ENCODE measurements at places on chromosomes 13 and 19. TPM values are rescaled to one million over a fixed set of nuclear protein-coding genes. Genes with fewer than 3 reads are reported as not detected.

- no peaks in the 10 kb centered on the region for H3K4me1 ChIP-seq
- H3K27me3 ChIP-seq: no peaks in the 10 kb centered on the region
- no peak for DNase-seq
- H3K27ac ChIP-seq: peak overlapping the region; percentile 78
- peak overlapping the region; percentile 93 for H3K4me3 ChIP-seq
Measured at GRCh38 chr19:40056505-40056904, 474 bp upstream of the ZNF780B start.

GRCh38 chr19:6712231-6712630, 8.2 kb downstream of the C3 start:
- no peaks in the 10 kb centered on the region for H3K36me3 ChIP-seq
- no peaks in the 10 kb centered on the region for H3K27me3 ChIP-seq
- DNase-seq: no peak
- H3K4me3 ChIP-seq: no peak overlapping the region
- H3K4me1 ChIP-seq: no peaks in the 10 kb centered on the region
- H3K27ac ChIP-seq: no peak overlapping the region

GRCh38 chr13:112761701-112762689, 72.2 kb downstream of the ATP11A start:
- DNase-seq: peak; percentile 34
- H3K4me1 ChIP-seq: peaks cover 8% of the 10 kb centered on the region
- no peaks in the 10 kb centered on the region for H3K36me3 ChIP-seq
- no peak overlapping the region for H3K4me3 ChIP-seq
- H3K27ac ChIP-seq: peak overlapping the region; percentile 23

DNA sequence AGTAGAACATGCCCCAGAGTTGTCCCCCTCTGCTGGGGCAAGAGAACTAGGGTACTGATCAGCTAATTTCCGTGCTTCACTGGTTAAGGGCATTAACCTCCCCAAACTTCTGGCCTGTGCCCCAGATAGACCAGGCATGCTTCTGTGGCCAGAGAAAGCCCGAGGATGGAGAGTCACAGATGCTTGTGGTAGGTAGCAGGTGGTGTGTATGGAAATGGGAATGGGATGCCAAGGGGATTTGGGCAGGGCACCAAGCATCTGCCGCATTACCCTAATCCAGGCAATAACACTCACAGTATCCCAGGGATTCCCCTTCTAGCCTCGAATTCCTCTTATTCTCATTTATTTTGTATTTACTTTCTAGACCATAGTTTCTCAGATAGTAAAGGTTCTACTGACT, 124.8 kb upstream of the KLF12 start:
- H3K4me3 ChIP-seq: no peak overlapping the region
- peaks cover 2% of the 10 kb centered on the region for H3K4me1 ChIP-seq
- no peak for DNase-seq
- H3K36me3 ChIP-seq: no peaks in the 10 kb centered on the region
- no peak overlapping the region for H3K27ac ChIP-seq

DNA sequence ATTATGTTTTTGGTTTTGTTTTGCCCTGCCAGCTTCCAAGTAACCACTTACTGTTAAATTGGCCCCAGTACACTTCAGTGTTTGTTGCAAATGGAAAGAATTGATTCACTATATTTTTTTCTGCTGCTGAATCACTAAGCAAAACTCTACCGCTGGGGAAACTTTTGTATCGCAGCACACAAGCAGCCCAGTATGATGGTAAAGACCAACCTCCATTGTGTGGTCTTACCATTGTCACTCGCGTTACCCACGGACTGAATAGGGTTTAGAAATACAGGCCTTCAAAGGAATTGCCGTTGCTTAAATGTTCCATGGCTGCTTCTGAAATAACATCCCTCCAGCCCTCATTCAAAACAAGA, 7.9 kb downstream of the SPATA13 start:
- H3K4me3 ChIP-seq: no peak overlapping the region
- H3K27ac ChIP-seq: no peak overlapping the region
- H3K4me1 ChIP-seq: peaks cover 8% of the 10 kb centered on the region
- no peak for DNase-seq
- no peaks in the 10 kb centered on the region for H3K27me3 ChIP-seq
- no peaks in the 10 kb centered on the region for H3K36me3 ChIP-seq

DNA sequence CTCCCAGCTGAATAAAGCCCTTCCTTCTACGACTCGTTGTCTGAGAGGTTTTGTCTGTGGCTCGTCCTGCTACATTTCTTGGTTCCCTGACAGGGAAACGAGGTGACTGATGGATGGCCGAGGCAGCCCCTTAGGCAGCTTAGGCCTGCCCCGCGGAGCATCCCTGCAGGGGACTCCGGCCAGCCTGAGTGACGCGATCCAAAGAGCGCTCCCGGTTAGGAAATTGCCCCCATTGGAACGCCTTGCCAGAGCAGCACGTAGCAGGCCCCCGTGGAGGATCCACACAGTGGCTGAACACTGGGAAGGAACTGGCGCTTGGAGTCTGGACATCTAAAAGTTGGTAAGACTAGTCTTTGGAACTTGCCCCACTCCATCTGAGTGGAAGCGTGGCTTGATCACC, 296.8 kb upstream of the SGCG start:
- DNase-seq: no peak
- H3K4me3 ChIP-seq: no peak overlapping the region
- H3K27ac ChIP-seq: no peak overlapping the region
- H3K4me1 ChIP-seq: no peaks in the 10 kb centered on the region
- H3K36me3 ChIP-seq: no peaks in the 10 kb centered on the region

DNA sequence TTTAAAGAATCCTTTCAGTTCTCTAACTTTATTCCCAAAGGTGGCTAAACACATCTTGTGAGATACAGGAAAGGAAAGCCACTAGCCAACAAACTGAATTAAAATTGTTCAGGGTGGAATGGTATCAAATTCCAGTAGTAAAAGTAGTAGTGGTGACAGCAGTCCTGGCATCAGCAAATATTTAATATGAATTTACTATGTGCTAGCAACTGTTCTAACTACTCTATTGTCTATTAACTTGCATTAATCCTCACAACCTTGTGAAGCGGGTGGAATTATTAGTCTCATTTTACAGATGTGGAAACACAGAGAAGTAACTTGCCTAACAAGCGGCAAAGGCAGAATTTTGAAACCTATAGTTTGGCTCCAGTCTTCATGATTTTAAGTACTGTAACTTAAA, 130.1 kb downstream of the KLF12 start:
- DNase-seq: no peak
- no peak overlapping the region for H3K27ac ChIP-seq
- H3K36me3 ChIP-seq: no peaks in the 10 kb centered on the region
- H3K27me3 ChIP-seq: no peaks in the 10 kb centered on the region

DNA sequence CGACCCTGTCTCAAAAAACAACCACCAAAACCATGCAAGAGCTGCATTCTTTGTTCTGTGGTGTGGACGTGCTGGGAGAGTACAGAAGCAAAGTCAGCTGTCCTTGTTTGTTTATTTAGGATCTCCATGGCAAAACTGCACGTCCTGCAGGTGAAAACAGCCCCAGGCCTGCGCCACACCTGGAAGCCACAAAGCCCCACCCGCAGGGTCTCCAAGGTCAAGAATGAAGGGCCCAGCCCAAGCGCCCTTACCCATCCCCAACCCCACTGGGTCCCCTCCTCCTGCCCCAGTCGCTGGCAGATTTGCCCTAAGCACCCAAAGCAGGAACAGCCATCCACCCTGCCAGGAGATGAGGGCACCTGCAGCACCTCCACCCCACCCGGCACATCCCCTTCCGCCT, 10.5 kb downstream of the MBD3 start:
- no peak for DNase-seq
- H3K36me3 ChIP-seq: peaks cover 42% of the 10 kb centered on the region
- no peaks in the 10 kb centered on the region for H3K27me3 ChIP-seq
- no peak overlapping the region for H3K4me3 ChIP-seq

GRCh38 chr19:45253396-45254027, 2.4 kb downstream of the MARK4 start:
- no peaks in the 10 kb centered on the region for H3K27me3 ChIP-seq
- H3K4me3 ChIP-seq: peak overlapping the region; percentile 20
- peaks cover 2% of the 10 kb centered on the region for H3K4me1 ChIP-seq
- H3K27ac ChIP-seq: no peak overlapping the region
- no peak for DNase-seq

GRCh38 chr19:36054733-36055686, at the start of gene WDR62:
Gene WDR62 (plus strand): TSS chr19:36054897. CDS start chr19:36054972, 75 bp downstream.
- peak within 1 kb of the TSS; percentile 92 for H3K27ac ChIP-seq
- H3K4me3 ChIP-seq: peak within 1 kb of the TSS; percentile 67
- peaks cover 3% of the 10 kb centered on the region for H3K4me1 ChIP-seq

DNA sequence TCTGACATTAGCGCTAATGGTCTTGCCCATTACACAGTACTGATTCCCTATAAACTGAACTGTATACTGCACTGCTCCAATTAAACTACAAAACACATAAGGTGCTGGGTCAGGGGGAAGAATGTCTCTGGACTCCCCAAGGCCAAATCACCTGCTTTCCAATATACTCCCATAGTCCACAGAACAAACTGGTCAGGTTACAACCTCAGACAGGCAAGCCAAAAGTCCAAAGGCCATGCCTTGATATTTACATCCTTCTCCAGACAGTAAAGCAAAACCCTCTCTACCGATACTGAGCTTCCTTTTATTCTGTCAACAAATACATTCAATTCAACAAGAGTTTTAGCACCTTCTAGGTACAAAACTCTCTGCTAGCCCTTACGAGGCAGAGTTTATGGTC, 8.9 kb downstream of the ZNF541 start:
- H3K4me1 ChIP-seq: no peaks in the 10 kb centered on the region
- H3K4me3 ChIP-seq: no peak overlapping the region
- peaks cover 3% of the 10 kb centered on the region for H3K27me3 ChIP-seq
- DNase-seq: no peak
- H3K36me3 ChIP-seq: no peaks in the 10 kb centered on the region

- H3K36me3 ChIP-seq: no peaks in the 10 kb centered on the region
- H3K4me1 ChIP-seq: no peaks in the 10 kb centered on the region
- no peak overlapping the region for H3K27ac ChIP-seq
- no peak overlapping the region for H3K4me3 ChIP-seq
- peak; percentile 37 for DNase-seq
- H3K27me3 ChIP-seq: peaks cover 12% of the 10 kb centered on the region
Measured at GRCh38 chr19:42143341-42144234, 11.3 kb upstream of the POU2F2 start.

DNA sequence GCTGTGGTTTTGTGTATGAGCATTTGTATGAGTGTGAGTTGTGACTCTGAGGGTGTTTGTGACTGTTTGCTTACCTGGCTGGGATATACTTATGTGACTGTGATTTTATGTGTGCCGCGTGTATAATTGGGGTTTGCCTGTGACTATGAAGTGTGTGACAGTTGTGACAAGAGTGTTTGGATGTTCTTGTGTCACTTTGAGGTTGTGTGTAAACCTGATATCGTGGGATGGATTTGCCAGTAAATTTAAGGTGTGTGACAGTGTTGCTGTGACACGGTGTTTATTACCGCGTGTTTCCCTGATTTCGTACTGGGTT, 442 bp downstream of the ZNF420 start:
- no peaks in the 10 kb centered on the region for H3K4me1 ChIP-seq
- peak overlapping the region; percentile 97 for H3K4me3 ChIP-seq
- DNase-seq: no peak
- H3K27ac ChIP-seq: peak overlapping the region; percentile 36
- H3K27me3 ChIP-seq: no peaks in the 10 kb centered on the region

DNA sequence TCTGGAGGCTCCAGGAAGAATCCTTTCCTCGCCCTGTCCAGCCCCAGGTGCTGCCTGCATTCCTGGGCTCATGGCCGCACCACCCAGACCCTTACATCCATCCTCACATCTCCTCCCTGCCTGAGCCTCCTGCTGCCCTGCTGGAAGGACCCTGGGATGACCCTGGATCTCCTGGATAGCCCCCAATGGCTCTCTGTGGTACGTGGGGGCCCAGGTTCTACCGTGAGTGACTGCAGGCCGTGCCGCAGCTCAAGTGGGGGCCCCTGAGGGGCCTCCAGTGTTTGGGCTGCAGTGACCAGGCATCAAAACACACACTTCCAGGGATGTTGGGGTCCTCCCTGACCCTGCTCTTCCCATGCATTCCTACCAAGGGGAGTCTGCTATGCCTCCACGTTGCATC, 8.3 kb upstream of the MCF2L start:
- no peak overlapping the region for H3K27ac ChIP-seq
- no peak overlapping the region for H3K4me3 ChIP-seq
- no peaks in the 10 kb centered on the region for H3K27me3 ChIP-seq
- H3K36me3 ChIP-seq: no peaks in the 10 kb centered on the region

GRCh38 chr13:79429309-79429708, 23.3 kb upstream of the RBM26 start:
- no peak overlapping the region for H3K27ac ChIP-seq
- H3K27me3 ChIP-seq: no peaks in the 10 kb centered on the region
- H3K4me1 ChIP-seq: no peaks in the 10 kb centered on the region
- H3K4me3 ChIP-seq: no peak overlapping the region
- H3K36me3 ChIP-seq: no peaks in the 10 kb centered on the region
- no peak for DNase-seq

Gene CLEC17A
- not detected for total RNA-seq

Gene ZNF442
- total RNA-seq: 5.1 TPM

Gene ZNF382
- total RNA-seq: 16.0 TPM

Gene TNNI3
- total RNA-seq: not detected

Gene CFAP97D2
- not detected for total RNA-seq

Gene NKPD1
- 0.26 TPM for total RNA-seq

Gene KLC3
- total RNA-seq: 0.17 TPM

Data from fibroblast of lung (primary cell).